Activated naive CD8-positive, alpha-beta T cell treated with anti-CD3 and anti-CD28 coated beads for 36 hours (primary cell): ENCODE measurements at places on chromosomes 16 and 17. TPM values are rescaled to one million over a fixed set of nuclear protein-coding genes. Genes with fewer than 3 reads are reported as not detected.

The RAP1GAP2 gene
- total RNA-seq: not detected

The TMC8 gene
- 136 TPM for total RNA-seq

The CDH11 gene
- not detected for total RNA-seq

The SERPINF2 gene
- 0.12 TPM for total RNA-seq

The SYT17 gene
- total RNA-seq: 0.14 TPM

The SLC6A2 gene
- total RNA-seq: not detected

The CHTF18 gene
- 98.3 TPM for total RNA-seq

The MYH4 gene
- total RNA-seq: not detected

DNA sequence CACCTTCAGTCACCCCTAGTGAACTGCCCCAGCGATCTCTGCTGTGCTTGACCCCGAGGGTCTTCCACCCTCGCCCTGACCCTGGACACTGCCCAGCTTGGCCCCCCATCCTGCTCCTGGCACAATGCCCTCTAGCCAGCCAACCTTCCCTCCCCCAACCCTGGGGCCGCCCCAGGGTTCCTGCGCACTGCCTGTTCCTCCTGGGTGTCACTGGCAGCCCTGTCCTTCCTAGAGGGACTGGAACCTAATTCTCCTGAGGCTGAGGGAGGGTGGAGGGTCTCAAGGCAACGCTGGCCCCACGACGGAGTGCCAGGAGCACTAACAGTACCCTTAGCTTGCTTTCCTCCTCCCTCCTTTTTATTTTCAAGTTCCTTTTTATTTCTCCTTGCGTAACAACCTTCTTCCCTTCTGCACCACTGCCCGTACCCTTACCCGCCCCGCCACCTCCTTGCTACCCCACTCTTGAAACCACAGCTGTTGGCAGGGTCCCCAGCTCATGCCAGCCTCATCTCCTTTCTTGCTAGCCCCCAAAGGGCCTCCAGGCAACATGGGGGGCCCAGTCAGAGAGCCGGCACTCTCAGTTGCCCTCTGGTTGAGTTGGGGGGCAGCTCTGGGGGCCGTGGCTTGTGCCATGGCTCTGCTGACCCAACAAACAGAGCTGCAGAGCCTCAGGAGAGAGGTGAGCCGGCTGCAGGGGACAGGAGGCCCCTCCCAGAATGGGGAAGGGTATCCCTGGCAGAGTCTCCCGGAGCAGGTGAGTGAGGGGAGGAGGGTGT lies at the start of gene TNFSF13:
TSS of gene TNFSF13 (plus strand) at position 207 of the 776 bp plus-strand sequence. CDS start at position 497, 290 bp downstream.
- DNase-seq: no peak
- peak within 1 kb of the TSS; percentile 87 for H3K27ac ChIP-seq
- peaks cover 49% of the 10 kb centered on the region for H3K4me1 ChIP-seq
- peaks cover 15% of the 10 kb centered on the region for H3K36me3 ChIP-seq

GRCh38 chr16:8075271-8075670 lies 515.0 kb downstream of the TMEM114 start:
- H3K27me3 ChIP-seq: no peaks in the 10 kb centered on the region
- no peak for DNase-seq
- H3K4me1 ChIP-seq: no peaks in the 10 kb centered on the region
- H3K27ac ChIP-seq: no peak overlapping the region

- peak overlapping the region; percentile 49 for H3K27ac ChIP-seq
- peaks cover 8% of the 10 kb centered on the region for H3K36me3 ChIP-seq
- peak; percentile 59 for DNase-seq
- peak overlapping the region; percentile 67 for H3K4me3 ChIP-seq
- H3K27me3 ChIP-seq: no peaks in the 10 kb centered on the region
These were observed 670 bp downstream of the TNFSF12 start for GRCh38 chr17:7549401-7550055.

- no peak overlapping the region for H3K4me3 ChIP-seq
- H3K27me3 ChIP-seq: peaks cover 79% of the 10 kb centered on the region
- no peaks in the 10 kb centered on the region for H3K36me3 ChIP-seq
- no peak for DNase-seq
- no peak overlapping the region for H3K27ac ChIP-seq
These were observed 59.6 kb upstream of the CIBAR2 start for GRCh38 chr16:85171759-85172454.

GRCh38 chr17:19261426-19261825 lies 24.3 kb downstream of the EPN2 start:
- H3K4me1 ChIP-seq: no peaks in the 10 kb centered on the region
- peaks cover 39% of the 10 kb centered on the region for H3K27me3 ChIP-seq
- DNase-seq: no peak
- H3K4me3 ChIP-seq: no peak overlapping the region
- no peaks in the 10 kb centered on the region for H3K36me3 ChIP-seq

DNA sequence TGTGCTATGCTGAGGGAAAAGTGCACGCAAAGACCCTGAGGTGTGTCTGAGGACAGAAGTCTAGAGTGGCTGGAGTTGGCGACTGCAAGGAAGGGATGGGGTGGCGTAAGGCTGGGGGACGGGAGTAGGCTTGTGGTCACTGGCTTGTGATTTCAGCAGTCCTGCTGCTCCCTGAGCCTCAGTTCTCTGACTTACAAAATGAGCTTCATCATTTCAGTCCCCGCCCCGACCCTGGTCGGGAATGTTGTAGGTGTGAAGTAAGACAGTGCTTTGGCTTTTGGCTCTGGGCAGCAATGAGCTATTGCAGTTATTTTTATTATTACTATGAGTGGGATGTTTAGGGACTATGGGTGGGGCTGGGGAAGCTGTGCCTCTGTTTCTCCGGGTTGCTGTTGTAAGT lies 8.6 kb downstream of the ADGRG1 start:
- H3K27me3 ChIP-seq: peaks cover 9% of the 10 kb centered on the region
- no peaks in the 10 kb centered on the region for H3K36me3 ChIP-seq
- H3K4me3 ChIP-seq: no peak overlapping the region
- no peak overlapping the region for H3K27ac ChIP-seq
- no peak for DNase-seq

- H3K27ac ChIP-seq: no peak overlapping the region
- H3K4me3 ChIP-seq: no peak overlapping the region
- no peak for DNase-seq
These were observed 72.8 kb upstream of the ATF7IP2 start for GRCh38 chr16:10312784-10313724.

DNA sequence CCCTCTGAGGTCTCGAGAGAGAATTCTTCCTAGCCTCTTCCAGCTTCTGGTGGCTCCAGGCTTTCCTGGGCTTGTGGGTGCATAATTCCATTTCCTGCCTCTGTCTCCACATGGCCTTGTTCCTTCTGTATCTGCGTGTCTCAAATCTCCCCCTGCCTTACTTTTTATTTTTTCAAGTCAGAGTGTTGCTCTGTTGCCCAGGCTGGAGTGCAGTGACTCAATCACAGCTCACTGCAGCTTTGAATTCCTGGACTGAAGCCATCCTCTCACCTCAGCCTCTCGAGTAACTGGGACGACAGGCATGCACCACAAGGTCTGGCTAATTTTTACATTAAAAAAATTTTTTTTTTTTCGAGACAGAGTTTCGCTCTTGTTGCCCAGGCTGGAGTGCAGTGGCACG lies 120.6 kb downstream of the SHISA9 start:
- H3K4me1 ChIP-seq: no peaks in the 10 kb centered on the region

- no peak overlapping the region for H3K4me3 ChIP-seq
- H3K27ac ChIP-seq: no peak overlapping the region
- H3K27me3 ChIP-seq: no peaks in the 10 kb centered on the region
- H3K36me3 ChIP-seq: peaks cover 21% of the 10 kb centered on the region
- H3K4me1 ChIP-seq: no peaks in the 10 kb centered on the region
- no peak for DNase-seq
These were observed 13.7 kb downstream of the SHCBP1 start for GRCh38 chr16:46607529-46607928.

- no peaks in the 10 kb centered on the region for H3K36me3 ChIP-seq
- peaks cover 2% of the 10 kb centered on the region for H3K4me1 ChIP-seq
- H3K27me3 ChIP-seq: no peaks in the 10 kb centered on the region
- no peak overlapping the region for H3K4me3 ChIP-seq
These were observed 14.2 kb upstream of the PEMT start for GRCh38 chr17:17605729-17606088.

DNA sequence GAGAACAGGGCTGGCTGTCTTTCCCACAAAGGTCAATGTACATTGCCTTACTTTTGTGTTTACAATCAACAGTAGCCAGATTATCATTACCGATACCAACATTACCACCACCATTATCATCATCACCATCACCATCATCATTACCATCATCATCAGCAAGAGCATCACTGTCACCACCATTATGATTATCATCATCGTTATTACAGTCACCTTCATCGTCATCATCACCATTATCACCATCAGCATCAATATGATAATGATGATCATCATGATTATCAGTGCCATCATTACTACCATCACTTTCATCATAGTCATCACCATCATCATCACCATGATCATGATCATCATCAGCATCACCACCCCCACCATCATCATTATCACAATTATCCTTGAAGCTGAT lies 43.3 kb upstream of the RBFOX1 start:
- H3K4me1 ChIP-seq: no peaks in the 10 kb centered on the region
- H3K27ac ChIP-seq: no peak overlapping the region
- H3K4me3 ChIP-seq: no peak overlapping the region
- no peak for DNase-seq

GRCh38 chr17:77869665-77870132 lies 88.8 kb upstream of the TNRC6C start:
- no peaks in the 10 kb centered on the region for H3K27me3 ChIP-seq
- H3K4me1 ChIP-seq: peaks cover 41% of the 10 kb centered on the region
- H3K36me3 ChIP-seq: no peaks in the 10 kb centered on the region
- no peak overlapping the region for H3K27ac ChIP-seq

GRCh38 chr16:23155445-23156049 lies 6.3 kb upstream of the USP31 start:
- peaks cover 25% of the 10 kb centered on the region for H3K27me3 ChIP-seq
- H3K4me1 ChIP-seq: peaks cover 9% of the 10 kb centered on the region
- DNase-seq: no peak
- peaks cover 2% of the 10 kb centered on the region for H3K36me3 ChIP-seq
- H3K4me3 ChIP-seq: no peak overlapping the region

DNA sequence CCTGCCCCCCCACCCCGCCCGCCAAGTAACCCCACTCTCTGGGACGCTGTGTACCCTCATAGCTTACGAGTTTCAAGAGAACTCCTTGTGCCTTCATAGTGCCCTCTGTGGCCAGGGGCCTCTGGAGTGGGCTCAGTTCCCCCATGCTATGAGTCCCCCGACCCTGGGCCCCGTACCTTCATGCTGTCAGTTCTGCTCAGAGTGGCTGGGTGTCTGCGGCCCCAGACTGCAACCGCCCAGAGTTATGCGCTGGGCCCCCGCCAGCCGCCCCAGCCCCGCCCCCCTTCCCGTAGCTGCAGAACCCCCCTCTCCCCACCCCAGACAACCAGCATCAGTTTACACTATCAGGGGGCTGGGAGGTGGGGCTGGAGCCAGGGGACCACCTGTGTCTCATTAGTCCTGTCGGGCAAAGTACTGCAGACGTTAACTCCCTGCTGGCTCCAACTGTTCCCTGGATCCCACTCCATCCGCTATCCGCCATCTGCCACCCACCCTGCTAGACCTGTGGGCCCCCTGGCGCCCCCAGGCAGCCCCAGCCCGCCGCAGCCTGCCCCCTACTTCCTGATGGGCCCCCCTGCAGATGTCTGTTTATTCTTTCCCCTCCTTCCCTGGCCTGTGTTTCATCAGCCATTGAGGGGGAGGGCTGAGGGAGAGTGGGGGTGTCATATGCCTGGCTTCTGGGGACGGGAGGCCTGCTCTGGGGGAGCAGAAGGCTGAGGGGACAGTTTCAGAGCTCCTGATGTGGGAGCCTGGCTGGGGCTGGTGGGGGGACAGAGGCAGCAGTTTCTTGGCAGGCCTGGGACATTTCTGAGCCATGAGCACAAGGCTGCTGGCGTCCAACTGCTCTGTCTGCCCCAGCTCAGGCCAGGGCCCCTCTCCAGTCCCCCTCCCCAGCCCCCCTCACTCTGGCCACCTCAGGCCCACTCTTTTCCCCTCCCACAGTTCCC lies at the start of gene MFAP4:
TSS of gene MFAP4 (minus strand) at position 217 of the 947 bp plus-strand sequence. CDS start at position 182, 35 bp downstream.
- H3K4me3 ChIP-seq: no peak within 1 kb of the TSS
- peaks cover 6% of the 10 kb centered on the region for H3K36me3 ChIP-seq
- H3K4me1 ChIP-seq: peaks cover 9% of the 10 kb centered on the region
- no peak for DNase-seq
- peaks cover 7% of the 10 kb centered on the region for H3K27me3 ChIP-seq

DNA sequence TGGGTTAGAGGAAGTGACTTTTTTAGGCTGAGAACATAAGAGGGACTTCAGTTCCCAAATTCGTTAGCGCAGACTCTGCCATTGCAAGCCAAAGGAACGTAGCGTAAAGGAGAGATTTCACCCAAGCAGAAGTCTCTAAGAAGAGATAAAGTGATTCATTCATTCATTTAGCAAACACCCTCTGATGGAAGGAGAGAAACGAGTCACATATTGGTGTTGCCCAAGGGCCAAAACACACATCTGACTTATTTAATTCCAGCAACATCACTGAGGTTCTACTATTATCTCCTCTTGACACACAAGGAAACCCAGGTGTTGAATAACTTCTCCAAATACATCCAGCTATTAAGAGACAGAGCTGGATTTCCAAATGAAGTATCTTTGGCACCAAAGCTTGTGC lies 85.7 kb upstream of the CACNG3 start:
- DNase-seq: no peak
- H3K4me3 ChIP-seq: no peak overlapping the region
- peaks cover 9% of the 10 kb centered on the region for H3K4me1 ChIP-seq
- H3K36me3 ChIP-seq: peaks cover 29% of the 10 kb centered on the region
- H3K27ac ChIP-seq: no peak overlapping the region
- H3K27me3 ChIP-seq: no peaks in the 10 kb centered on the region

DNA sequence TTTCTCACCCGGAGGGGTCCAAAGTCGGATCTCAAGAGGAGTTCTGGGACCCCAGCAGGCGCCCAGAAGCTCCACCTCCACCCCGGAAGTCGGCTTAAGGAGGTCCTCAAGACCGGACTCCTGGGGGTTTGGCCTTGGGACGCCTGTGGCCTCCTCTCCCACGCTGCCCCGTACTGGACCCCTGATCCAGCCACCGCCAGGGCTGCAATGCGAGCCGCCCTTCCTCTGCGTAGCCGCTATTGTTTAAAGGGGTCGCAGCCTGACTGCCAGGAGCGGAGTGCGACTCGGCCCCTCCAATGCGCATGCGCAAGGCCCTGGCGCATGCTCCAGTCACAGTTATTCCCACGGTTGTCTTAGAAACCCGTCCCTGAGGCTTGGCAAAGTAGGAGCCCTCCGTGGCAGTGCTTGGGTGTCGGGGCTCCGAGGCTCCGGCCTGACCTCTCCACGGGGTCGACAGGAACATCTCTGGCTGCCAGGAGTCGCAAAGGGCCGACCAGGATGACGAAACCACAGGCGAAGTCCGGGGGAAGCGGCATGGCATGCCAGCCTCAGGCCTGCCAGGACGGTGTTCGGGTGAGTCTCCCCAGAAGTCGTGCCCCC lies 719.0 kb downstream of the KCNJ18 start:
- no peaks in the 10 kb centered on the region for H3K36me3 ChIP-seq
- DNase-seq: no peak
- H3K4me3 ChIP-seq: no peak overlapping the region
- no peaks in the 10 kb centered on the region for H3K27me3 ChIP-seq

- H3K27me3 ChIP-seq: peaks cover 76% of the 10 kb centered on the region
- DNase-seq: peak; percentile 52
- H3K36me3 ChIP-seq: peaks cover 3% of the 10 kb centered on the region
- H3K27ac ChIP-seq: no peak overlapping the region
- peaks cover 14% of the 10 kb centered on the region for H3K4me1 ChIP-seq
These were observed 484 bp downstream of the FZD2 start for GRCh38 chr17:44557651-44558285.

GRCh38 chr17:9003355-9004131 lies 17.8 kb upstream of the NTN1 start:
- H3K27me3 ChIP-seq: peaks cover 85% of the 10 kb centered on the region
- H3K36me3 ChIP-seq: no peaks in the 10 kb centered on the region
- no peak for DNase-seq
- peaks cover 6% of the 10 kb centered on the region for H3K4me1 ChIP-seq
- H3K4me3 ChIP-seq: peak overlapping the region; percentile 29

- peak; percentile 33 for DNase-seq
- H3K27ac ChIP-seq: no peak overlapping the region
- no peaks in the 10 kb centered on the region for H3K36me3 ChIP-seq
These were observed 32.0 kb downstream of the SCPEP1 start for GRCh38 chr17:57009737-57010445.
